ENCODE measurements at places on chromosomes 16 and 17. TPM values are rescaled to one million over a fixed set of nuclear protein-coding genes. Genes with fewer than 3 reads are reported as not detected.

Gene SRP68
- total RNA-seq = 84.5 TPM

Gene RNF135
- total RNA-seq = 7.5 TPM

Gene EARS2
- total RNA-seq = 46.9 TPM

Gene TEX19
- total RNA-seq = not detected

Gene WFIKKN1
- total RNA-seq = 0.90 TPM

Gene GDPD1
- total RNA-seq = 3.4 TPM

Gene LDHD
- 4.1 TPM for total RNA-seq

Gene UTS2R
- total RNA-seq = not detected

Gene TOM1L1
- total RNA-seq = 46.8 TPM

- DNase-seq = peak; percentile 74
Measured at GRCh38 chr16:71927383-71927782, 32.1 kb downstream of the IST1 start.

DNA sequence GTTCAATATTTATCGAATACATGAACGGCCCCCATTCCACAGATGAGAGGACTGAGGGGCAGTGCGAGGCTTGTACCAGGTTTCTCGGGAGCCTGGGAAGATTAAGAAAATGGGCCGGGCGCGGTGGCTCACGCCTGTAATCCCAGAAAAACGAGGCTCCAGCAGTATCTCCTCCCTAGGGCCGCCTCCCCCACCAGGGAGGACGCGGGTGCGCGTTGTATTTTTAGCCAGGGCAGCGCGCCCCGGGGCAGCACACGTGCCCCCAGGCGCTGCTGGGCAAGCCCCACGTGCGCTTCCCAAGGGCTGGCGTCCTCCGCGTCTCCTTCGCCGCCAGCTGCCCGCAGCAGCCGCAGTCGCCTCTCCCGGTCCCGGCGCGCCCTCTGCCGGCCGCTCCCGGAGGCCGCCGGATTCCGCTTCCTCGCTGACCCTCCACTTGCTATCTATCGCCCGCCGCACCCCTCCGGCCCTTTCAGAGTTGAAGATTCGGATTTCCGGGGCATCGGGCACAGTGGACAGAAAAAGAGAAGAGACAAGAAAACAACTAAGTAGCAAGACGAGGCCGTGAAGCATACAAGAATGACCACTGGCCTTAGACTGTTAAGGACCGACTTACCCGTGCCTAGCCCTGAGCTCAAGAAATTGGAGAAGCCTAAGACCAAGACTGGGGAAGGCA, 1.9 kb upstream of the YBX2 start:
- peak; percentile 86 for DNase-seq

GRCh38 chr17:74271901-74272561, 2.0 kb upstream of the DNAI2 start:
- no peak for DNase-seq

- DNase-seq = no peak
Measured at GRCh38 chr17:63641692-63642448, 19.7 kb downstream of the MAP3K3 start.

GRCh38 chr17:64398320-64398719, 7.7 kb upstream of the PECAM1 start:
- DNase-seq = no peak

DNA sequence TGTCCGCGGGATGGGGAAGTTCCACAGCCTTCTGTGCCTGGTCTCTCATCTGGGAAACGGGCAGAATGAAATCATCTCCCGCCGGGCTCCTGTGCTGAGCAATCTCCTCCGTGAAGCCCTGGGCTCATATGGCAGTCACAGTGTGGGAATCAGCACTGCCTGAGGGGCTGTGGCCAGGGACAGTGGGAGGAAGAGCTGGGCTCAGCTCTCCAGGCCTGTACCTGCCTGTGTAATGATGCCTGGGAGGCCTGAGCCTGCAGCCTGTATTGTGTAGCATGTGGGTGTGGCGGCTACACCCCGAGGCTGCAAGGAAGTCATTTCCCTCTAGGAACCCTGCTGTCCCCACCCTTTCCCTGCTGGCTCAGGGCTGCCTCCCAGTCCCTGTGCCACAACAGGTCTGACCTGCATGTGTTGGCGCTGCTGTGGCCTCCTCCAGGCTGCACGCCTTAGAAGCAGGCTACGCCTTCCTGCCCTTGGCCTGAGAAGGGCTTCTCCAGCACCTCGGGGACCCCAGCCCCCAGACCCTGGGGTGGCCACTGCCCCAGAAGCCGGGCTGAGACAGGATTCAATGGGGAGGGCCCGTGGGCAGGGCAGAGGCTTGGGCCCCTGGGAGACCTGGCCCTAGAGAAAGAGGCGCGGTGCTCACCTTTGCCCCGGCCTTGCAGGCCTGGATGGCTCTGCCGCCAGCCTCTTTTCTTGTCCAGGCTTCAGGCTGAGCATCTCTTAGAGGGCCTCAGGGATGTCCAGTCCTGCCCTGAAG, 2.1 kb downstream of the ITGB4 start:
- DNase-seq = peak; percentile 83

GRCh38 chr16:67964477-67965131, 3.8 kb downstream of the SLC12A4 start:
- no peak for DNase-seq

- DNase-seq = no peak
Measured at GRCh38 chr17:30234964-30235363, 533 bp downstream of the SLC6A4 start.

DNA sequence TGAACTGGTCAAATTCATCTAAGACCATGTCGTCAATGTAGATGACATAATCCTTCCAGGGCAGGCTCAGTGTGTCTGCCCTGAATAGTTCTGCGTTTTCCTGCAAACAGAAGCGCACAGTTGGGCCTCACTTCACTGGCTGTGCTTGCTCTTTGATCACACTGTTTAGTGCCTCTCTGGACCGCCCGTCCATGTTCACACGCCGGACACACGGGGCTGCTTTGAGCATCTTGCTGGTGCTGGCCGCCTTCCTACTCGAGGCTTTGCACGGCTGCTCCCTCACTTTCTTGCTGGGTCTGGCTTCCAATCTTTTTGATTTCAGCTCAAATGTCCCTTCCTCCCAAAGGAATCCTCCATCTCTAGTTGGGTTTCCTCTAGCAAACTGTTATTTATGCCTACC, 37.4 kb downstream of the DNAH17 start:
- DNase-seq = no peak

GRCh38 chr16:78639775-78640174, 540.3 kb downstream of the WWOX start:
- no peak for DNase-seq

DNA sequence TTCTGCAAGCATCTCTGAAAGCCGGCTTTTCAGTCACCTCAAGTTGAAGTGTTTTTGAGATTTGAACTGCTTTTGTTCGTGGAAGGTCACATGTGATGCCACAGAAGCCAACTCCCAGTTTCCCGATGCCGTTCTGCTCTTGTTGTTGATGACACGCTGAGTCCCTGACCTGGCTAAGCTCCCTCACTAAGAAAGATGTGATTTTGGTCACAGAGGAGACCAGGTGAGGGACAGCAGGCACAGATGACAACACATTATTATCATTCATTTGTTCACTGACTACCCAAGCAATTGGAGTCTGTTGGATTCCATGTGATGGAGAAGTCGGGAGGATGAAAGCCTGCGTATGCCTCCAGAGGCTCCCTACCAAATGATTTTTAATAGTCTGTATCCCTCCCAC, 822.4 kb upstream of the RBFOX1 start:
- no peak for DNase-seq

- DNase-seq = no peak
Measured at GRCh38 chr17:11797803-11798202, 199.5 kb downstream of the ZNF18 start.

DNA sequence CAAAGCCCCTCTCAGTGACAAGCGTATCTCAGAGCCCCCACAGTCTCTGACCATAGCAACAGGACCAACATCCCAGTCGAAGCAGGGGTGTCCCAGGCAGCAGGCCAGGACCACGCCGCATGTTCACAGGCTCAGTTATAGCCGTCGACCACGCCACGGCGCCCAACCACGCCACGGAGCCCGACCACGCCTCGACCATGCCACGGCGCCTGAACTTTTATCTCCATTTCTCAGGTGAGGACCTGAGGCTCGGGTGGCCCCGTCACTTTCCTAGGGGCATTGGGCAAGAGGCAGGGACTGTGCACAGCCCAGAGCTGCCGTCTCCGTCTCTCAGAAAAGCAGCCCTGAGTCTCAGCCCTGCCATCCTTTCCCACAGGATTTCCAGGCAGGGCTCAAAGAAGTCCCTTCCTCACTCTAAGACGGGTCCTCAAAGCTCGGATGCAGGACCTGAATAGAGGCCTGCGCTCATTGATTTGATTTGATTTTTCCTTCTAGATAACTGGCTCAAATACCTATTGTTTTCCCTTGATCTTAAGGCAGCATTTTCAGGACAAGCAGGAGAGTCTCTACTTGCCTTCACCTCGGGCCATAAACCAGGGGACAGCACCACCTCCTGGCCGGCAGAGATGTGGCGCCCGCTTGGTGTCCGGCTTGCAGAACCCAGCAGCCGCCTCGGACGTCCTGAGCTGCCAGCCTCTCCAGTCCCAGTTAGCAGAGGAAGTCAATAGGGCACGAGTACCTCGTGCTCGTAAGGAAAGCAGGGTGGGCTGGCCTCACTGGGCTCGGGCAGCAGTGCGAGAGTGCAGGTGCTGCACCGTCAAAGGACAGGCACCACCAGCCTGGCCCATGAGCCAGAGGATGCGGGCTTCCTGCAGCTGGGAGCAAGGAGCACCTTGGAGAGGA, 38.8 kb downstream of the C16orf95 start:
- DNase-seq = peak; percentile 90

DNA sequence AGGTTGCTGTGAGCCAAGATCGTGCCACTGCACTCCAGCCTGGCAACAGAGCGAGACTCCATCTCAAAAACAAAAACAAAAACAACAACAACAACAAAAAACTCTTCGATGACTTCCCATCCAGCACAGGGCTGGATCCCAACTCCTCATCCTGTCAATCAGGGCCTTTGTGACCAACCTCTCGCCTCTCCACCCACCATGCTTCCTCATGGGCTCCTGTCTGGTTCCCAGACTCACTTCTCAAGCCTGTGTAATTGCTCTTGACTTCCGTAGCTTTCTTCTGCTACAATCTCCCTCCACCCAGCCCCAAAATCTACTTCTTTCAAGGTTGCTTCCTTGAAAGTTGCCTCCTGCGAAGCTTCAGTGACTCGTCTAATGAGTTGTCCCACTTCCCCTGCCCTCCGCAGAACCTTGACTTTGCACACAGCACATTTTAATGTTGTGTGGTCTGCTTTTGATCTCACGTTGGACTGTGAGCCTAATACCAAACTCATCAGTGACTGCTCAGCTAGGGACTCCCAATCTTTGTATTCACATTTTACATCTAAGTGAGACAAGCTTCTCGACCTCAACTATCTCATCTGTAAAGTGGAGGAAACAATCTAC, 936 bp upstream of the RASL10B start:
- no peak for DNase-seq

DNA sequence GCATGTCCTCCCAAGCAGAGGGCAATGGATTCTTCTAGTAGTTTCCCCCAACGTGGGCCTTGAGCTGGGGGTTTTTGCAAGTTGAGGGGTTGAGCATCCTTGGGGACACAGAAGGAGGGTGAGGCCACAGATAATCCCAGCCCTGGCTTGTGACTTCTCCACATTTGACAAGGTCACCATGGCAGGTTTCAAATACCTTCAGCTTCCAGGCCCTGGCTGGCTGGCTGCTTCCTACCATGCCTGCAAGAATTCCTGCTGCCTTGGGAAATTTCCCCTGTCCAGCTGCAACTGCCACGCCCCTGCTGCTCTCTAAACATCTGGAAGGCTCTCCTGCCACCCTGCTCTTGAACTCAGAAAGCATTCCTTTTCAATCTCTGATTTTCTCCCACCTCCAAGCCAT, 41.3 kb downstream of the HS3ST2 start:
- DNase-seq = no peak

- no peak for DNase-seq
Measured at GRCh38 chr17:57530508-57530907, 214.6 kb downstream of the CCDC182 start.

GRCh38 chr17:76036497-76037261, 9.6 kb upstream of the EVPL start:
- no peak for DNase-seq

DNA sequence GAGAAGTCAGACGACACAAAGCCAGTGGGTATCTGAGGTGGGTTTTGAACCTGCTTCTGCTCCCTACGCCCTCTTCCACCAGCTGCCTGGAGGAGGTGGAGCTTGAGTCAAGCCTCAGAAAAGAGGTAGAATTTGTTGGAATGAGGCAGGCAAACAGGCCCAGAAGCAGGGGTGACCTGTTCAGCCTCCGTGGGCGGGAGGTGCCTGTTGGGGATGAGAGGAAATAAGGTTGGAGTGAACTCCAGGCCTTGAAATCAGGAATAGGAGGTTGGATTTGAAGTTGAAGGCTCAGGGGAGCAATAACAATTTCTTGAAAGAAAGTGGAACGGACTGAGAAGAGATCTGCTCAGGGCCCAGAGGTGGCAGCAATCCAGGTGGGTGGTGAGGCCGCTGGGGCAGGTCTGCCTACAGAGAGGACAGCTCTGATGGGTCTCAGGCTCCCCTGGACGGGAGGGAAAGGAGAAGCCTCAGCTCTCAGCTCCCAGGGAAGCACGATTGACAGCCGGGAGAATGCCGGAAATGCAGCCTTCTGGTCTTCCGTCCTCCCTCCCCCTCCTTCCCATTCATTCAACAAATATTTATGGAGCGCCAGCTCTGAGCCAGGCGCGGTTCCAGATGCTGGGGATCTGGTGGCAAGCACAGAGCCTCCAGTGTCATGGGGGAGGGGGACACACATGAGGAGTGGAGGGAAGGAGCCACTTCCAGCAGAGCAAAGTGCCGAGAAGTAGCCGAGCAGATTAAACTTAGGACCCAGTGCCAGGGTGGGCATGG, 61.9 kb upstream of the CIBAR2 start:
- DNase-seq = no peak

DNA sequence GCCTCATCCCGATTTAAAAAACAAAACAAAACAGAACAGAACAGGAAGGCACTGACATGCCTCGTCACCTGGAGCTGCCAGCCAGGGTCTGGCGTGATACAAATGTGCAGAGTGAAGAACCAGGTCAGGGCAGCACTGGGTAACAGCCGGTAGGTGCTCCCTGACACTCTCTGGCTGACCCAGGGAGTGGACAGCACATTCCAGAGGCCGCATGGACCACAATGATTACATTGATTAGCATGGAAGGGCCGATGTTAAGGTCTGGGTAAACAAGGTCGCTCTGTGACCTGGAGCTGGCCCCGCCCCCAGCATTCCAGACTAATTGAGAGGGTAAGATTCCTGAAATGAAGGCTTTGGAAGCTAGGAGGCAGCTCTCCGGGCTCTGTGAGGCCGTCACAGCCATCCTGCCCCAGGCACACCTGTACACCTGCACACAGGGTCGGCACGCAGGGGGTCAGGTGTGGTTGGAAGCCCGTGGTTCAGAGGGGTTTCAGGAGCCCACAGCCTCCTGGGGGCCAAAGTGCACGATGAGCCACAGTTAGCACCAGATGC, 21.4 kb downstream of the PIEZO1 start:
- peak; percentile 78 for DNase-seq

GRCh38 chr17:32349503-32349853, 479 bp upstream of the ZNF207 start:
- no peak for DNase-seq

GRCh38 chr17:59851439-59852375, 41.0 kb downstream of the TUBD1 start:
- DNase-seq = no peak
